Esophagus mucosa (tissue), 1 donor: ENCODE measurements at places on chromosomes 11 and 22.
A peak's percentile ranks its signal among the peaks of the same experiment; 100 is the strongest.

DNA sequence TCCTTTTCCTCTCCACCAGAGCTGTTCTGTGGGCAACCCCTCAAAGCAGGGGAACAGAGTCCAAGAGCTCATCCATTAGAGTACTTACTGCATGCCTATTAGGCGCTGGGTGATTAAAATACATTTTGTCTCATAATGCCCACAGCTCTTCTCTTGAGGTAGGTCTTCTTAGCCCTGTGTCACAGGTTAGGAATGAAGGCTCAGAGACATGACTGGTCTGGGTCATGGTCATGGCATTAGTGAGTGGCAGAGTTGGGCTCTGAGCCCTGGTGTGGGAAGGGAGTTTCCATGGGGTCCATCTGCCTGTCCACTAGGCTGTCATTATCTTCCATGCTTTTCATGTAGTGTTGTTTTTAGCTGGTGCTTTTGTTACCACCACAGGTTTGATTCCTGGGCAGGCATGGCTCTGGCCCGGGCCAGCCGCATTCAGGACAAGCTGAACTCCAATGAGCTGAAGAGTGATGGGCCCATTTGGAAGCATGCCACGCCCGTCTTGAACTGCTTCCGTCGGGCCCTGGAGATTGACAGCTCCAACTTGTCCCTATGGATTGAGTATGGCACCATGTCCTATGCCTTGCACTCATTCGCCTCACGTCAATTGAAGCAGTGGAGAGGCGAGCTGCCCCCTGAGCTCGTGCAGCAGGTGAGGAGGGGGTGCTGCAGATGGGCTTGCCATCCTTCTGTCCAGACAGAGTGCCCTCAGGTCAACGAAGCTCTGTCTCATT is 76.1 kb downstream of the CABIN1 start:
- no peak for ATAC-seq

GRCh38 chr11:121661880-121662486 is 209.2 kb upstream of the SORL1-AS1 start:
- ATAC-seq = no peak

GRCh38 chr11:79269611-79270307 is 171.1 kb downstream of the TENM4 start:
- no peak for ATAC-seq

GRCh38 chr11:2097998-2098690 is 41.0 kb downstream of the IGF2 start:
- ATAC-seq = no peak

DNA sequence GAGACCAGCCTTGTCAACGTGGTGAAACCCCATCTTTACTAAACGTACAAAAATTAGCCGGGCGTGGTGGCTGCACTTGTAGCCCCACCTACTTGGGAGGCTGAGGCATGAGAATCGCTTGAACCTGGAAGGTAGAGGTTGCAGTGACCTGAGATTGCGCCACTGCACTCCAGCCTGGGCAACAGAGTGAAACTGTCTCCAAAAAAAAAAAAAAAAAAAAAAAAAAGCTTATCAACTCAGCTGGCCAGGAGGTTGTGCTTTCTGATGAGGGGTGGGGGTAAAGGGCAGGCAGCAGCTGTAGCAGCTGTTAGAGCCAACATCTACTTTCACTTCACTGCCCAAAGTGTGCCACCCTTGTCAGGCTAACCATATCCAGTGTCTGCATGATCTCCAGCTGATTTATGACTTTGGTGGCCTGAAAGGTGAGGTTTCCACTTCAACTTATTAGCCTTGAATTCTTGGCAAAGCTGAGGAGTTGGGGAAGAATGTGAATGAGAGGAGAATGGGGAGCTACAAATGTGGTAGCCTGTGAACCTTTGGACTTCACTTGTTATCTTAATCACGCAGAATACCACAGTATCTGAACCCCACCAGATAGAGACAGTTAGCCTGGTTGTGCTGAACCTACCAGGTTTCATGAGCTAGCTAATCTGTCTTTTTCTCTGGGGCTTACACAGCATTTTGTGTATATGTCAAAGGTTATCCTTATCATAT is 19.6 kb downstream of the RNF121 start:
- no peak for ATAC-seq

DNA sequence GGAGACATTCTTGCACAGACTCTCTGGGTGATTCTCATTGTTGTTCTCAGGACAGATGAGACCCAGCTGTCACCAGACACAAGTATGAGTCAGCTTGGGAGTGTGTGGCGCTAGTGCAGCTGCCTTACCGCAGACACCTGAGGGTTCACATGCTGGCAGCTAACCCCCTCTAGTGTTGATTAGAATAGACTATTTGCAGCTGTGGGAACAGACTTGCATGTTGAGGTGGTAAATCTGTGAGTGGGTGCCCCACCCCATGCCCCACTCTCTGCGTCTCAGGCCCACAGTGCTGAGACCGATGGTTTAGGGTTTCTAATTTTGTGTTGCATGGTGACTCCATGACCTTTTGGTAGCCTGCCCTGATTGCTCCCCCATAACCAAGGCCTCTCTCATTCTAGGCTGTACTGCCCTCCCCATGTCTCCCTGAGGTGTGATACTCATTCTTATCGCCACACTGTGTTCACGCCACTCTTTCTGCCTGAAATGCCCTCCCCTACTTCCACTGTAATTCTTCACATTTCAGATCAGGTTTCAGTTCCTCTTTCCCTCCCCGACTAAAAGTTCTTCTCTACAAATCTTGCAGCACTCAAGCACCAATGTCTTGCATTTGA is 73.7 kb upstream of the KIRREL3 start:
- ATAC-seq = peak; percentile 54

- ATAC-seq = no peak
Observed at GRCh38 chr11:13135385-13136271, 126.5 kb downstream of the RASSF10 start.

DNA sequence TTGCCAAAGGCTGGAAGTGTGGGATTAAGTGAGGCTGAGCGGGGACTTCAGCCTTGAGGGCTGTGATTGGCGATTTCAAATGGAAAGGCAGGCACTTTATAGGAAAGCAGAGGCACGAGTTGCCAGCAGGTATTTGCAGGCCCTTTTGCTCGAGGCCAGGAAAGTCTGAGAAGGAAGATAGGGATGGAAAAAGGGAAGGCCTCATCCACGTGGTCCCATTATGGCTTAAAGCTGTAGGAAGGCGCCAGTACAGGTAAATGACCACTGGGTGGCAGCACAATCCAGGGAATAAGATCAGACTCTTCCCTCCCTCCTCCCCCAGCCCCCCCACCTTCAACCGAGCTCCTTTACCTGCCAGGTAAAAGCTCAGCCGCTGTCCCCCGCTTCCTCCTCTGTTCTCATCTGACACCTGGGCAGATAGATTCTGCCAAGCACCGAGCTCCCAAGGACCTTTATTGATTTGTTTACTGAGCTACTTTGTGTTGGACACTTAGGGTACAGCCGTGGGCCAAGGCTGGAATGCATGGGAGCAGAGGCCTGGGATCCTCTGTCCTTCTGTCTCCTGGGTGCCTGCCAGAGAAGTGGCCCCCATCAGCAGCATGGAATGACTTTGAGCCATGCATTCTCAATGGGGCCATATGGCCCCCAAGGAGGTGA is 7.5 kb downstream of the P2RX3 start:
- ATAC-seq = peak; percentile 83

- ATAC-seq = no peak
Observed at GRCh38 chr11:58928691-58929090, 10.6 kb upstream of the GLYATL1 start.

DNA sequence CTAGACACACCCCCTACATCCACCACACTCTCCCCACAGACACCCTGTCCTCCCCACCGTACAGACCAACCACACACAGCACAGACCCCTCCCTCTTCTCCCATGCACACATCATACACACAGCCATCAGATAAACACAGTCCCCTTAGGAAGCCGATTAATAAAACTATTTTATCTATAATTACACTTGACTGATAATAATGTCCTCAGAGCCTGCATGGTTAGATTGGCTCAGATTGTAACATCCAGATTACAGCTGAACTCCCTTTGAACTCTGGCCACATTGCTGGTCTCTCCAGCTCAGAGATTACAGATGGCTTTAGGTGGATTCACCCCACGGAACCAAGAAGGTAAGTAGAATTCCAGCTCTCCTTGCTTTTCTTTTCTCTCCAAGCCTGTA is 9.5 kb upstream of the ELF5 start:
- ATAC-seq = no peak

- no peak for ATAC-seq
Observed at GRCh38 chr11:39190751-39191150, 2268.7 kb downstream of the LRRC4C start.

DNA sequence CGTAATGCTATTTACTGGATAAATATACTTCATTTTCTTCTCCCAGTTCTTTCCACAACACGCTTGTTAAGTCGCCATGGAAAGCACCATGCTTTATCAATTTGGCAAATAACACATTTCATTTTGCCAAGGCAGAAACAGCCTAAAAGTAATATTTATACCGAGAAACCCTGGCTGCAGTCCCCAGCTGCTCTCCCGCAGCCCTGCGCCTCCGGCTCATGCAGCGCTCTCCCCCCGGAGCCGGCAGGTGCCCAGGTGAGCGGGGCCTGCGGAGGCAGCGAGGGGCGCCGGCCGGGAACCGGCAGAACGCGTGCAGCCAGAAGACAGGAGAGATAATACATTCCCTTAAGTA is 681 bp upstream of the ARHGEF12 start:
- ATAC-seq = no peak

- ATAC-seq = no peak
Observed at GRCh38 chr22:41341990-41342389, 39.8 kb upstream of the TEF start.

- peak; percentile 22 for ATAC-seq
Observed at GRCh38 chr11:96014217-96014616, 90.3 kb upstream of the MTMR2 start.

GRCh38 chr11:43823851-43824250 is 56.8 kb upstream of the ALKBH3 start:
- ATAC-seq = no peak

GRCh38 chr22:46773076-46773475 is 10.6 kb downstream of the TBC1D22A start:
- ATAC-seq = no peak

- ATAC-seq = no peak
Observed at GRCh38 chr11:104051778-104052177, 15.3 kb downstream of the DDI1 start.

GRCh38 chr11:95674657-95675358 is 114.8 kb downstream of the FAM76B start:
- ATAC-seq = no peak

GRCh38 chr11:59810911-59811259 is 307 bp upstream of the MRPL16 start:
- no peak for ATAC-seq

DNA sequence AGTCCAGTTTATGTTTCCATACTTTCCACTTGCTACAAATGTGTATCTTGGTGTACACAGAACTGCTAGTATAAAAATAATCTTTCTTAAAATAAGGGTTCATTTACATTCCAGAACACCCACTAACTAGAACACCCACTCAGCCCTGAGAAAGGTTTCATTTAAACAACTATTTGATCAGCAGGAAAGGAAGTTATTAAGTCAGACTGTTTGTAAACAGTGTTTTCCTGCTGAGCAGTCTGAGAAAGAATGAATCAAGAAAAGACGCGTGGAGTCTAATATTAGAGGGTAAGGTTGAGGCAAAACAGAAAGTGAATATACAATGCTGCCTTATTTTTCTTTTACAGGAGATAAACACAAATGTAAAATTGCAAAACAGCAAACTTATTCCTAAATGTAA is 32.7 kb downstream of the NARS2 start:
- no peak for ATAC-seq

- peak; percentile 20 for ATAC-seq
Observed at GRCh38 chr22:23110922-23111527, 30.8 kb downstream of the RSPH14 start.

DNA sequence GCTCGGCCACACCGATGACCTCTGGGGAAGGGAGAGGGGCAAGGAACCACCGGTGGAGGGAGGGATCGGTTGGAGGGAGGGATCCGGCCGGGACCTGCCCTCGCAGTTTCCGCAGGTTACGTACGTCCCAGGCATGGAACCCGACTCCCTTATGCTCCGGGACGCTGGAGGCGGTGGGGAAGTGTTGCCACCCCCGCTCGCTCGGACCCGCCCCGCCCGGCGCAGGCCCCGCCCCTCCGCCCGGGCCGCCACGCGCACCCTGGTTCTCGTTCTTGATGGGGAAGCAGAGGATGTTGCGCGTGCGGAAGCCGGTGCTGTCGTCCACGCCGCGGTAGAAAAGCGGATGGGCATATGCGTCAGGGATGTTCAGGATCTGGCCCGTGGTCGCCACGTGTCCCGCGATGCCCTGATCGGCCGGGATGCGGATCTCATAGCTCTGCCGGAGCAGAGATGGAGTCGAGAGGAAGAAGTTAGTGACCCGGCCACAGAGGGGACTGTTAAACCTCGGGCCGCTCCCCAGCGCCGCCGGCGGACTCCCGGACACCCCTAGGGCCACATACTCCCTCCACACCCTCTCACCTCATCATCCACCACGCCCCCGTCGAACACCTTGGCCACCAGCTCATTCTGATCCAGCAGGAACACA is 89.8 kb downstream of the PDE2A start:
- peak; percentile 12 for ATAC-seq

DNA sequence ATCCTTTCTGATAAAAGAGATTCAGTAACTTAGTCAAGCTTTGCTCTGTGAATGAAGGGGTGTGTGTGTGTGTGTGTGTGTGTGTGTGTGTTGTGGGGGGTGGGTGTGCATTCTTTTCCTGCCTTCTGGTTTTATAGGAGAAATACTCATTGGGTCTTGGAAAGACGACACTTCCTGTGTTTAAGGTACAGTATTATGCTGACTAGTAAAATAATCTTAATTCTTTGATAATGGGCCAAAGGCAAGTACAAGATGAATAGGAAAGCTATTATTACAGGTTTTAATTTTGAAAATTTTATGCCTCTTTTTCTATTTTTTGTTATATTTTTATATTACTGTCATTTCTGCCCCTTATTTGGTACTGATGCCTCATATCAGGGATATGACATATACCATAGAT is 26.1 kb downstream of the HSD17B12 start:
- no peak for ATAC-seq

- no peak for ATAC-seq
Observed at GRCh38 chr11:74951226-74951625, 2.2 kb downstream of the SPCS2 start.

GRCh38 chr11:2149864-2150847 is 10.9 kb downstream of the INS start:
- no peak for ATAC-seq

GRCh38 chr11:46381048-46381818 is at the start of gene MDK:
Gene MDK, plus strand, starts transcription at chr11:46381669. Its CDS starts 389 bp downstream, at chr11:46382058.
- ATAC-seq = peak; percentile 14

DNA sequence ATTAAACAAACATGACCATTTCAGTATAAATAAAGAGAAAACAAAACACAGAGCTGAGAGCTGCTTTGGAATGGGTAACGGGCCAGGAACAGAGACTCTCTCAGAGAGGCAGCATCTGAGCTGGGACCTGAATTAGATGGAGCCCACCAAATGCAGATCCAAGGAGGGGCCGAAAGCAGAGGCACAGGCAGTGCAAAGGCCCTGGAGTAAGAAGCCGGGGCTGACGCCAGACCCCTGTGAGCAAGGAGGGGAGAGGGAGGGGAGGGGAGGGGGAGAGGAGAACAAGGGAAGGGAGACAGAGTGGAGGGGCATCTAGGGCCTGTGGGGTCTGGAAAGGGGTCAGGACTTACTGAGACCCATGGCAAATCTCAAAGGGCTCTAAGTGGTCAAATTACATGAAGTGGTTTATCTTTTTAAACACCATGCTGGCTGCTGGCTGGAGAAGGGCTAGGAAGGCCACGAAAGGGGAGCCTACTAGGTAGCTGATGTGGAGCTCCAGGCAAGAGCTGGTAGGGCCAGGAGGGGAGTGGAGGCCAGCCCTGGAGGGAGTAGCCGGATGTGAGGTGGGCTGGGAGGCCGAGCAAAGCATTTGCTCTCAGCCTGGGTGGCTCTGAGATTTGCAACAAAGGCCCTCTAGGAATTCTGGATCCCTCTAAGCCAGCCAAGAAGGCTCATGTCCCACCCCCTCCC is 3.2 kb downstream of the OSBPL5 start:
- ATAC-seq = no peak

GRCh38 chr11:122342089-122342744 is 226.2 kb upstream of the BLID start:
- peak; percentile 84 for ATAC-seq
